ENCODE measurements at places on chromosomes 11 and 22.

DNA sequence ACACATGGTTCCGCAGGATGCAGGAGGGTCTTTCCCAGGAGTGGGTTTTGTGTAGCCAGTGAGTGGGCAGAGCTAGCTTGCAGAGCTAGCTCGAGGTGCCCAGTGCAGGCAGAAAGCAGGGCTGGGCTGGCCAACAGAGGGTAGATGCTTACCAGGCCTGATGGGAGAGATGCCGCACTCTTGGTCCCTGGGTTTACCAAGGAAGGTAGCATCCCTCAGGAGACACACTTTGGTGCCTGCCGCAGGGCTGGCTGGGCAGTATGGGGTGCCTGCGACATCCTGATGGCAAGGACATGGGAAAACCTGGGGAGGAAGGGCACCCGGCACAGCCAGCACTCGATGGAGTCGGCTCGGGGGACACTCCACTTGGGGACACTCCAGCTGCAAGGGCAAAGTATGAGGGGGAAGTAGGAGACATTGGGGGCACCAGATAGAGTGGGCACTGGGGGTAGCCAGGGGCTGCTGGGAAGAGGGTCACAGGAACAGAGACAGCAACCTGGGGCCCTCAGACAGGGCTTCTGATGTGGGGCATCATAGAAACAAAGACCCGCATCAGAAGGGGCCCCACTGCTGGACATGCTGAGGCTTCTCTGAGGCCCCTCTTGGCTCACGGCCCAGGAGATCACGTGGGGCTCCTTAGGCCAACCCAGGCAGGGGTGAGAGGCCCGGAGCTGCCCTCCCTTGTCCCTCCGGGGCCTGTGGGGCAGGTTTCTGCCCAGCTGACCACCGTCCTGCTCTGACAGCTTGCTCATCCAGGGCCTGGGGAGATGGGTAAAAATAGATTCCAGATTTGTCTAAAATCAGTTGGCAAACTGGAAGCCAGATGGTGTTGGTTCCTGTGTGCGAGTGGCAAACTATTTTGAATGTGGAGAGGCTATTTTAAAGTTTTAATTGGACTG is 89.8 kb downstream of the MORC2 start:
- no peak for DNase-seq

- DNase-seq, result no peak
Measured at GRCh38 chr22:40309631-40310030, 36.7 kb upstream of the ADSL start.

DNA sequence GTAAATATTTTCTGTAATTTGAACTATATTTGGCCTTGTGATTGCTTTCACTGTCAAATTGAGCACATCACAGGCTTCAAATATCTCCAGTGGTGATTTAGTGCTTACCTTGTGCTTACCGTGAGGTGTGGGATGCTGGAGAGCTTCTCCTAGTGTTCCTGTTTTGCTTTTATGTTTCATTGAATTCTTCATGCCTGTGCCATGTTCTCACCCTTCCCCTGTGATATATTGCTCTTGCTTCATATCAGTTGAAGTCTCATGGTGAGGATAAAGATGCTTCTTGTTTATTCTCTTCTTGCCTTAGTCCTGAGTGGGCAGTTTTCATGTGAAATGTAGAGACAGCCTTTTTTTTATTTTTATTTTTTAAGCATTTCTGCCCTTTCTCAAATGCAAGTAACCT is 198.0 kb upstream of the PDGFD start:
- DNase-seq, result no peak

- DNase-seq, result peak; percentile 4
Measured at GRCh38 chr11:86805873-86806310, 5.5 kb downstream of the PRSS23 start.

DNA sequence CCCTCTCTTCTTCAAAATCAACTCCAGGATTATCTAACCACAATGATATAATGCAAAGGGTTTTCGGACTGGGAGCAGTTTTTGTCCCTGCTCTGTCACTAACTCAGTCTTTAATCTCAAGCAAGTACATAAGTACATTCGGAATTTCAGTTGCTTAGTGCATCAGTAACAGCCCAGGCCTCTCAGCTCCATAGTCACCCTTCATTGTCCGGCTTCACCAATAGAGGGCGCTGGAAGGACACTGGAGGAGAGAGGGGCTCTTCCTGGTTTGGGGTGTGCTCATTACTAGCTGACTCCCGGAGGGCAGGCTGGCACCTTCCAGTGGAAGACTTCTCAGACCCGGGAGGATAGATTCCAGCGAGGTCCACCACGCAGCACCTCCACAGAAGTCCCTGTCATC is 90.4 kb upstream of the PDGFD start:
- no peak for DNase-seq

DNA sequence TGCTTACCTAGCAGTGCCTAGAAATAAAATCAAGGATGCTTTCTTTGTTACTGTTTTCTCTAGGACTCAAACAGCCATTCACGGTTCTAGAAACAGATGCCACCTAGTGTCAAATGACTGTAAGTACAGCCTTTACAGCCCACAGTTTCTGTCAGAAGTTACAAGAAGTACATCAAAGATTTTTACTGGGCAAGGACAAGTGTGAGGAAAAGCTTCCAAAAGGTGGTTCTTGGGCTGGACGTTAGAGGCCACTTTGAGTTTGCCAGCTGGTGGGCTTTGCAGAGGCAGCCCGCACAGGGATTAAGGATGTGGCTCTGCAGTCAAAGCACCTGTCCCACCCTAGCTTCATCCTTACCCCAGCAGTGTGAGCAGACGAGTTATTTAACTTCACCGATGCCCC is 6.9 kb downstream of the KMT5B start:
- DNase-seq, result no peak

- no peak for DNase-seq
Measured at GRCh38 chr11:127493330-127494022, 492.9 kb upstream of the KIRREL3 start.

DNA sequence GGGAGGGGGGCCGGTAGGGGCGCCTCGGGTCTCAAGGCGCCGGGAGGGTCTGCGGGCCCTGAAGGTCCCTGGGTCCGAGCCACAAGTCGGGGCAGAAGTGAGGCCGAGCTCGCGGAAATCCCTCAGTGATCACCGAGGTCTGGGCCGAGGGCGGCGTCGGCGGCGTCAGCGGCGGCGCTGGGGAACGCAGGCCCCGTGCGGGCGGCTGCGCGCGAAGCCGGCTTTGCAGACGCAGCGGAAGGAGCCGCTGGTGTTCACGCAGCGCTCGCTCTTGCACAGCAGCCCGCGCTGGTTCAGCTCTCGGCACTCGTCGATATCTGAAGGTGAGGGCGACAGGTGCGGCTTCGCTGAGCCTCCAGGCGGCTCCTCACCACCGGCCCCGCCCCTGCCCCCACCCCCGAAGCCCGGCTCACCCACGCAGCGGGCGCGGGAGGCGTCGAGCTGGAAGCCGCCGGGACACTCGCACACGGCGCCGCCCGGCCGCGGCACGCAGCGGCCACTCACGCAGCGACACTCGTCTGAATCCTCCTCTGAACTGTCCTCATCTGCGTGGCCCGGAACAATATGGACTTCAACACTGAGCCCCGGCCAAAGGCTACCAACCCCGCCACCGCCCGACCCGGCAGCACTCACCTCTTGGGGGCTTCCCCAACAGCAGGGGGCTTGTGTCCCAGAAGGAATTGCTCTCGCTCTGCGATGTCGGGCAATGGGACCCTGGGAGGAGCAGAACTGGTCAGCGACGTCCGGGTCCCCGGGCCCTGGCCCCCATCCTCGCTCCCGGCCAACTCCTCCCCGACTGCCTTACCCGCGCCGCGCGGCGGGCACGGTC is 14.2 kb downstream of the SCYL1 start:
- no peak for DNase-seq

DNA sequence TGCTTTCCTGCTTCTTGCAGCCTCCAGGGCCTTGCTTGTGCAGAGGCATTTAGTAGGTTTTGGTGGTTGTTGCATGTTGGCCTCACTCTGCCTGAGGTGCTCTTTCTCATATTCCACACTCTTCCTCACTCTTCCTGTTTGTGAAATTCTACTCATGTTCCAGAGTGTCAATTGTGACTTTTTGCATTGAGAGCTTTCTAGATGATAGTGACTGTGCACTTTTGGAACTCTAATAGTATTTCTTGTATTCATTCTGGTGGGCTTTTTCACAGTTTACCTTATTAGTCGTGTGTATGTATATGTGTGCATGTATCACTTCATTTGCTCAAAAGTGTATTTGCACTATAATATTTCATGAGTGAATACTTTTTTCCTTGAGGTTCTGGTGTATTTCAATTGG is 11.3 kb downstream of the HSD17B12 start:
- no peak for DNase-seq

GRCh38 chr11:19474211-19474610 is 233.5 kb upstream of the E2F8 start:
- DNase-seq, result no peak

DNA sequence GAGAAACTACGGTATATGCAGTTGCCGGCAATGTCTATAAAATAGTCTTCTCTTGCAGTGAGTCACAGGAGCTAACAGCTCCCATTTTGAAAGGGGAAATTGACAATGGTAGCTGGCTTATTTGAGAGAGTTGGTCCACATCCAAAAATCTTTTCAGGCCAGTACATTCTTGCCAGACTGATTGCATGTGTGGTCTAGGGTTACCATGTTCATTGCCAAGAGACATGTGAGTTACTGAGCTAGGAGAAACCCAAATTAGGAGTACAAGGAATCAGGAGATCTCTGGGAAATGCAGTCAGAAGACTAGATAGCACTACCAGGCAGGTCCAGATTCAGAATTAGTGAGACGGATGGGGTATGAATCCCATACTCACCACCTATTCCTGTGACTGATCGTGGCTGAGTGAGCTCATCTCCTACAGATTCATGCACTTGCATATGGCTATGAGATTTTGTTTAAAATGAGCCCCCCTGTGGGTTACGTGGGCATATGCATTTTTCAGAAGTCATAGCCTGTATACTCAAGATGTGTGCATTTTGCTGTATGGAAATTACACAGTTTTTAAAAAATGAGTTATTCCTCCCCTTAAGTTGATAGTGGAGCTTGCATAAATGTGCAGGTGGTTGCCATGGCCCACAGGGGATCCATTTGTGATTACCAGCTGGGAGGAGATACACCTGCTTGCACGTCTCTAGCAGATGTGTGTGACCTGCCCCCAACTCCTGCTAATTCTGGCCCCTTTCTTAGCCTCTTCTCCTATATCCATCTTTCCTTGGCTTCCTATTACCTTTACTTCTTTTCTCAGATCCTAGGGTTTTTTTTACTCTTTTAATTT is 102.7 kb downstream of the COMMD9 start:
- no peak for DNase-seq

GRCh38 chr11:2305140-2305778 is 3.4 kb downstream of the TSPAN32 start:
- peak; percentile 68 for DNase-seq

- no peak for DNase-seq
Measured at GRCh38 chr11:115377882-115378296, 126.3 kb downstream of the CADM1 start.

GRCh38 chr11:29312812-29313211 is 704.0 kb downstream of the KCNA4 start:
- DNase-seq, result no peak

GRCh38 chr11:119093942-119094815 is 7.5 kb downstream of the DPAGT1 start:
- no peak for DNase-seq

GRCh38 chr11:7982582-7983119 is 4.5 kb upstream of the EIF3F start:
- no peak for DNase-seq

GRCh38 chr22:42357634-42358296 is 74.4 kb downstream of the NFAM1 start:
- no peak for DNase-seq

DNA sequence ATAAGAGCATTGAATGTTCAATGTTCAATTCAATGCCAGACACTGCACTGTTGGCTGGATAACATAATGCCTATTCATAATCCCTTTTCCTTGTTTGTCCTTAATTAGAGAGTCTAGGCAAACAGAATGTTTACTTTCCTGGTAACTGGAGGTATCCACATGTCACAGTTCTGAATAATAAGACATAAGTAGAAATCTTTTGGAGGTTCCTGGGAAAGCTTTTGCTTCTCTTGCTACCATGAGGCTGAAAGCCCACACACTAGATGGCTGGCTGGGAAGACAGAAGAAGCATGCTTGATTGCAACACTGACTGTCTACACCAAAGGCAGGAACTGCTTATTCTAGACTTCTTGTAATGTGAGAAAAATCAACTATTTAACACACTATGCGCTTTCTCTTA is 79.5 kb downstream of the GAB2 start:
- no peak for DNase-seq

DNA sequence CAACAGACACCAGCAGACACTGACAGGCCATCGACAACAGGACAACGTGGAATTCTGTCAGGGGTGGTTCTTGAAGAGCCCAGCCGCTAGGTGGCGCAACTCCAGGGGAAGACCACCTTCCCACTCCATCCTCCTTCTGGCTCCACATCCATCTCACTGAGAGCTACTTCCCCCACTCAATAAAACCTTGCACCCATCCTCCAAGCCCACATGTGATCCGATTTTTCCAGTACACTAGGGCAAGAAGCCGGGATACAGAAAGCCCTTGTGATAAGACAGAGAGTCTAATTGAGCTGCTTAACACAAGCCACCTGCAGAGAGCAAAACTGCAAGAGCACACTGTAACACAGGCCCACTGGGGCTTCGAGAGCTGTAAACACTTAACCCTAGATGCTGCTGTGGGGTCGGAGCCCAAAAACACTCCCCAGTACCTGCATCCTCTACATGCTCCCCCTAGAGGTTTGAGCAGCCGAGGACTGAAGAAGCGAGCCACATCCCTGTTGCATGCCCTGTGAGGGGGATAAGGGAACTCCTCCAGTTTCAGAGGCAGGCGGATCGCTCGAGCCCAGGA is 11.5 kb upstream of the RAB39A start:
- no peak for DNase-seq

- no peak for DNase-seq
Measured at GRCh38 chr11:57874981-57875380, 113.4 kb downstream of the CTNND1 start.

- DNase-seq, result no peak
Measured at GRCh38 chr22:19958083-19959042, 16.7 kb upstream of the TXNRD2 start.

GRCh38 chr11:65593518-65594414 is 1.8 kb downstream of the KCNK7 start:
- DNase-seq, result no peak

- no peak for DNase-seq
Measured at GRCh38 chr22:31840585-31840984, 86.8 kb downstream of the DEPDC5 start.

DNA sequence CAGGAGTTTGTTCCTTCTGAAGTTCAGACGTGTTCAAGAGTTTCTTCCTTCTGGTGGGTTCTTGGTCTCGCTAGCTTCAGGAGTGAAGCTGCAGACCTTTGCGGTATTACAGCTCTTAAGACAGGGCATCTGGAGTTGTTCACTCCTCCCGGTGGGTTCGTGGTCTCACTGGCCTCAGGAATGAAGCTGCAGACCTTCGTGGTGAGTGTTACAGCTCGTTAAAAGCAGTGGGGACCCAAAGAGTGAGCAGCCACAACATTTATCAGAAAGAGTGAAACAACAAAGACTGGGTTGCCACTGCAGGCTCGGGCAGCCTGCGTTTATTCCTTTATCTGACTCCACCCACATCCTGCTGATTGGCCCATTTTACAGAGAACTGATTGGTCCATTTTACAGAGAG is 373.1 kb downstream of the ETS1 start:
- no peak for DNase-seq
